T-helper 17 cell (primary cell): ENCODE measurements at places on chromosomes 1 and 21.

GRCh38 chr1:219876798-219877209, 51.6 kb downstream of the SLC30A10 start:
- DNase-seq, result no peak

- no peak for DNase-seq
These were observed 424.4 kb upstream of the NFIA start for GRCh38 chr1:60657926-60658325.

DNA sequence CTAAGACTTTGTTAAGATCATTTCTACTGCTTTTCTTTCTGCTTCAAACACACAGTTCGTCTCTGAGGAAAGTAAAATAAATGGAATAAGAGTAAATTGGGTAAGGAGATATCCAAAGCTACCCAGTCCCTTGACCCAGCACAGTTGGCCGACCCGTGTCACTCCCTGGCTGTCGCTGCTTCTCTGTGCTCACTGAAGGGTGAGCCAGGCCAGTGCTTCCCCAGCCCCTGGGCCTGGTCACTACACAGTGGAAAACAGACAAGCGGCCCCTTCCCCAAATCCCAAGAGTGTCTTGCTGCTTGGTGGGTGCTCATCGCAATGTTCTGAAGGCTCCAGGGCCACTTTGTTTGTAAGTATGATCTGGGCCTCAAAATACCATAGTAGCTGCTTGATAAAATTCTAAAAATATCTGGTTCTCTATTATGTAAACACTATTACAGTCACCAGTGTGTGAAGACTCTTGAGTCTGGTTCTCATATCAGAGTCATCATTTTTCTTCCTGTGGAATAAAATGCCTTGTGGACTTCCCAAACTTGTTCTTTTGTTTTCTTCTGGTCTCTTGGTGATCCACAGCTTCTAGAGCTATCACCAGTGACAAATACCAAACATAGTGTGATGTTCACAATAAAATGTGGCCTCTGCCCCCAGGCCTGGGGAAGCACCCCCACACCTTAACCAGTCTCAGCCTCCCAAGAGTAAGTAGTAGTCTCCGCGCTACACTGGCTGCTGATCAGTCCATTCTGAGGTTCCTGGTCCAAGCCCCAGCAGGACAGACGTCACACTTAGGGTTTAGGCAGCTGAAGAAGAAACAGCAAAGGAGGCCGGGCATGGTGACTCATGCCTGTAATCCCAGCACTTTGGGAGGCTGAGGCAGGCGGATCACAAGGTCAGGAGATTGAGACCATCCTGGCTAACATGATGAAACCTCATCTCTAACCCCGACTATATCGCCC, 106.2 kb downstream of the DHRS3 start:
- no peak for DNase-seq

- no peak for DNase-seq
These were observed 20.9 kb downstream of the BATF3 start for GRCh38 chr1:212678456-212679410.

DNA sequence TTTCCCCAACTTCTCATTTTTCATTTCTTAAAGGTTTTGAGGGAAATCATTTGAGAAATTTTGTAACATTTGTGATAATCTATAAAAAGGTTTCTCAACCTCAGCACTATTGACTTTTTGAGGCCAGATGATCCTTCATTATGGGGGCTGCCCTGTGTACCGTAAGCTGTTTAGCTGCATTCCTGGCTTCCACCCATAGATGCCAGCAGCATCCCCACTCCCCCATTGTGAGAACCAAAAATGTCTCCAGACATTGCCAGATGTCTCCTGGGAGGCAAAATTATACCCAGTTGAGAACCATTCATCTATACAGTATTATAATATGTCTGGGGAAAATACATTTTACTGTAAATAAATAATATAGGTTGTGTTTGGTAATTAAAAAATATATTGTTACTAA, 146.0 kb downstream of the PBX1 start:
- no peak for DNase-seq

DNA sequence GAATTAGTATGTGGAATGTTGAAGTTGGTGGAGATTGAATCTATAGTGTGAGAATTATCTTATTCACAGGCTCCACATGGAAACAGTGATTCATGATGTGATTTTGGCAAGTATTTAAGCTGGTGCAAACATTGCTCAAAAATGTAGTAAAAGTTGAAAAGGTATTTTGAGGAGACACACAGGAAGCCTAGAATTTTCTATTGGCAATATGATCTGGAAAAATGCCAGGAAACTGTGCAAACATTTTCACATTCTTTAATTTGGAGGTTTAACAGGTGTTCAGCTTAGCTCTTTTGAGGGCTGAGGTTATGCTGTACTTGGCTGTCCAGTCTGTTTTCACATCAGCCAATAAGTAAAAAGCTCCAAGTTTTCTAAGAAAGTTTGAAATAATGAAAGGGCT, 327.3 kb downstream of the RWDD3 start:
- no peak for DNase-seq

DNA sequence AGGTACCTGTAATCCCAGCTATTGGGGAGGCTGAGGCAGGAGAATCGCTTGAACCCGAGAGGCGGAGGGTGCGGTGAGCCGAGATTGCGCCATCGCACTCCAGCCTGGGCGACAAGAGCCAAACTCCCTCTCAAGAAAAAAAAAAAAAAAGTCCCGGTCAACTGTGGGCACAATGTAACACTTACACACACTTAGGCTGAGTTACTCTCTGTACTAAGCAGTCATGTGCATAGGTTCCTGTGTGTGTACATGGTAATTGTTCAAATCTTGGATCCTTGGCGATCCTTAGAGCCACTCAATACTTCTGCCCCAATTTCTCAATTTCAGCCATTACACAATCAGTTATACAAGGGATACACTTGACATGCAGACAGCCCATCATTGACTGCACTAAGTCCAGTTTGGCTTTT, 11.6 kb downstream of the SDCCAG8 start:
- DNase-seq, result no peak

DNA sequence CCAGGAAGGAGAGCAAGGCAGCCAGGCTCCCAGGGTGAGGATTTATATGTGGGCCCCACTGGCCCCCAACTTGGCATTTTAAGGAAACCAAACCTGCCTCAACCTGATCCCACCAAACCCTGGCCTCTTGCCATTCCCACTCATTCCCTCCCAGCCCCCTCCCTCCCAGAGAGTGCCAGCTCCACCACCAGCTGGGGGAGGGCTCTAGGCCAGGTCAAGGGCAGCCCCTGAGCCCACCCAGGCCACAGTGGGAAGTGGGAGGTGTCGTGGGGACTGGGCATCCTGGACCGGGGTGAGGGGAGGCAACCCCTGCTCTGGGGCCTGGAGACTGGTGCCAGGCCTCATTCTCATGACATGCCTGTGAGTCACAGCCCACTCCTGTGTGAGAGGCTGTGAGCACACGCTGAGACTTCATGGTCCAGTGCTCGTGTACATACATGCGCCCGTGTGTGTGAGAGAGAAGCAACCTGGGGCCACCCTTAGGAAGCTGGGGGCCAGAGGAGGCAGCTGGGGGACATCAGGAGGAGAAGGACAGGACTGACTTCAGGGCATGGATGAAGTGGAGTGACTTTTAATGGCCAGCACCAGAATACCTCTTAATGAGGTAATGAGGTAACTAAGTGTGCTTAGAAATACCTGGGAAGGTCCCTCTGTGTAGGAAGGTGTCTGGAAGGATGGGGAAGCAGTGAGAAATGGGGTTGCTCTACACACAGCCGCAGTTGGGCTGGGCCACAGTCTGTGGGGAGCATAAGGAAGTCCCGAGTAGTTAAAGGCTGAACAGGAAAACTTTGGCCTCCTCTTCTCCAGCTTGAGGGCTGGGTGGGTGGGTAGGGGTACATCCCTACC, at the start of gene S100A2:
S100A2 (minus strand) TSS at position 316 of the 846 bp plus-strand sequence. CDS start 1,967 bp downstream, outside the sequence.
- DNase-seq, result no peak
